NCI-H187 (cell line): ENCODE measurements at places on chromosomes 4 and X.

DNA sequence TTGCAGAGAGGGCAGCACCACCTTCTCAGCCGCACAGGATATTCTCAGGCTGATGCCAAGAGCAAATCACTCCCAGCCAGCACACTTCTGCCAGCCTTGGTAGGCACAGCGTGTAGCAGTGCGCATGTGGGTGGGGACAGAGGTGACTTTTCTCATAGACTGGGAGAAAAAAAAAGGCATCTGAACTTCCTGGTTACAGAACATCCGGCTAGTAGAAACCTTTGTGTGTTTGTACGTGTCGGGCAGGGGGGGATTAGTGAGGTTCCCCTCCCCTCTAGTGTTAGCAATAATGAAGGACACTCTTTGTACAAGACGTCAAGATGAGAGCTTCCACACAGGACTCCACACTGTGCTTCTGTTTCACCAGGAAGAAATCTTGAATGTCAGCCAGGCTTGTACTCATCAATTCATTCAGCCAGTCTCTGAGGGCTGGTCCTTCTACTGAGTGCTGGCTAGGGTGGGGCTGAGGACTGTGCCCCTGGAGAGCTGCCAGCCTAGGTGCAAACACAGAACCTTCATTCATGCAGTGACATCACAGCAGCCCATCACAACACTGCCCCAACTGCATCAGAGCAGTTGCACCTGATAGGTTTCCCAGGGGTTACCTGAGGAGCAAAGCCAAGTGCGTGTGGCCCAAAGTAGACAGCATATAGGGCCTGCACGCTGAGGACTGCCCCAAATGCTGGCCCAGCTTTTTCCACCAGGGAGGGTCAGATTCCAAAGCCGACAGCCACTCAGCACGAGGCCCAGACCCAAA, 34.7 kb downstream of the SLC25A5 start:
- peak; percentile 5 for DNase-seq

- no peak for DNase-seq
Observed at GRCh38 chr4:163556650-163557391, 62.3 kb downstream of the TMA16 start.

- DNase-seq = peak; percentile 54
Observed at GRCh38 chrX:155027509-155028066, 944 bp downstream of the FUNDC2 start.

- no peak for DNase-seq
Observed at GRCh38 chr4:147599769-147600168, 17.4 kb upstream of the TMEM184C start.

GRCh38 chr4:163776957-163777356, 282.5 kb downstream of the TMA16 start:
- DNase-seq = no peak

- DNase-seq = no peak
Observed at GRCh38 chr4:163587867-163588266, 93.4 kb downstream of the TMA16 start.

- DNase-seq = no peak
Observed at GRCh38 chrX:40806513-40807220, 71.3 kb upstream of the MED14 start.
